ENCODE measurements at places on chromosomes 4 and X.

DNA sequence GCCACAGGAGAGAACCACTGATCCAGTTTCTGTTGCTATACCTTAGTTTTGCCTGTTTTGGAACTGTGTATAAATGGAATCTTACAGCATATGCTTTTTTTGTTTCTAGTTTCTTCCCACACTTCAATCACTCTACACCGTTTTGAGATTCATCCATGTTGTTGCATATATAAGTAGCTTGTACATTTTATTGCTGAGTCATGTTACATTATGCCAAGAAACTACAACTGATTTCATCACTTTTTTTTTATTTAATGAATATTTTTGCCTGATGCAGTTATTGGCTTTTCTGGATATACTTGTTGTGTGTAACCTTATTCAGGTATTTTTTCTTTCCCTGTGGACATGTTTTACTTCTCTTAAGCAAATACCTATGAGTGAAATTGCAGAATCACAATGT lies 1135.9 kb downstream of the RAPGEF2 start:
- no peak for DNase-seq
- H3K4me1 ChIP-seq, result no peaks in the 10 kb centered on the region
- H3K27me3 ChIP-seq, result no peaks in the 10 kb centered on the region
- no peaks in the 10 kb centered on the region for H3K36me3 ChIP-seq
- H3K4me3 ChIP-seq, result no peak overlapping the region
- no peak overlapping the region for H3K27ac ChIP-seq

GRCh38 chr4:85154591-85154990 lies 188.1 kb upstream of the WDFY3 start:
- H3K4me3 ChIP-seq, result no peak overlapping the region
- H3K36me3 ChIP-seq, result no peaks in the 10 kb centered on the region
- no peak overlapping the region for H3K27ac ChIP-seq
- H3K4me1 ChIP-seq, result no peaks in the 10 kb centered on the region
- H3K27me3 ChIP-seq, result no peaks in the 10 kb centered on the region

DNA sequence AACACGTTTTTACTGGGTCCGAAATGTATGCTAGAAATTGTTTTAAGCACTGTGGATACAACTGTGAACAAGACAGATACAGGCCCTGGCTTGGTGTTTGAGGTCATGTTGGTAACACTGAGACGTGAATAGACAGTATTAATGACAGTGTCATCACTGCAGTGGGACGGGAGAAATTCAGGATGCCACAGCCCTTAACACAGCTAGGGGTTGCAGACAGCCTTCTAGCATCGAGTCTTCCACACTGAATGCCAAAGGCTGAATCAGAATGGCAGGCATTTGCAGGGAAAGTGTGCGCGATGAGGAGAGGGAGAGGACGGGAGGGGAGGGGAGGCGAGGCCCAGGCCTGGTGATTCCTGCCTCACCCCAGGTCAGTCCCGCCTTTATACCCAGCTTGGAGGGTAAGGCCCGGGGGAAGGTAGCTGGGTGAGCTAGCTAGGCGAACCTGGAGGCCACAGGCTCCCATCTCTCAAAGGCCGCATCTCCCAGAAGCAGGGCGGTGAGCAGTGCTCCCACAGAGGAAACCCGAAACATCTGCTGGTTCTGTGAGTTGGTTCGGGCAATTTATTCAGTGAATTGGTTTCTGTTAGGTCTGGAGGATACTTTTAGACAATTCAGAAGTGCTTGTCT lies 44.1 kb upstream of the CLDN24 start:
- no peaks in the 10 kb centered on the region for H3K27me3 ChIP-seq
- no peaks in the 10 kb centered on the region for H3K36me3 ChIP-seq
- no peaks in the 10 kb centered on the region for H3K4me1 ChIP-seq
- no peak for DNase-seq
- no peak overlapping the region for H3K27ac ChIP-seq

DNA sequence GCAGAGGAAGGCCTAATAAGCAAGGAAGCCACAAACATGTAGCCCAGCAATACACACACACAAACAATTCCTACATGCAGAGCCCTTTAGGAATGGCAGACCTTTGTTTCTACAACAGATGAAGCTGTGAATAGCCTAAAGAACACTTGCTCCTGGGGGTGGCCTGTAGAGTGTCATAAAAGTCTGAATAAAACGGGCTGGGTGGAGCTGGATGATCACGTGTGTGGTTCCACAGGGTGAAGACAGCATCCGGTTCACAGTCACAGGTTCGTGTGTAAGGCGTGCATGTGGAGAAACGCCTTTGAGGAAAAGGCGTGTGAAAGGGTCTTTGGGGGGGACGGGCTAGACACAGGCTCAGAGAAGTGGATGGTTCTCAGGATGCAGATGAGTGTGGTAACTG lies 156.1 kb downstream of the AFAP1 start:
- no peaks in the 10 kb centered on the region for H3K4me1 ChIP-seq
- no peak overlapping the region for H3K4me3 ChIP-seq
- H3K36me3 ChIP-seq, result no peaks in the 10 kb centered on the region
- peak overlapping the region; percentile 42 for H3K27ac ChIP-seq
- DNase-seq, result no peak
- no peaks in the 10 kb centered on the region for H3K27me3 ChIP-seq

DNA sequence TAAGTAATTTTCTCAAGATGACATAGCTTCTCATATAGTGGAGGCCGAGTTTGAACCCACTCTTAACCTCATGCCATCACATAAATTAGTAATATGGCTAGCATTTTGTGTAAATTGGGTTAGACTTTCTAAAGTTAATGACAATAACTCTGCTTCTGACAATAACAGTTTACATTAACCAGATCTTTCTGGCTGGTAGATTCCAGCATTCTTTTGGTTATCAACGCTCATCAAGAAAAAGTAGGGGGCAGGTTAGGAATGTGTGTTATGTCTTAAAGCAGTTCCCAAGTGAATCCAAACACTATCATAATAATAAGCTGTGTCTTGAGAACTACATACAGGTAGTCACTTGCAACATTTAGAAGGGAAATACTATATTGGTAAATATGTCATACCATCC lies 162.5 kb downstream of the PRDM5 start:
- H3K4me3 ChIP-seq, result no peak overlapping the region
- no peaks in the 10 kb centered on the region for H3K36me3 ChIP-seq
- H3K27ac ChIP-seq, result no peak overlapping the region
- no peaks in the 10 kb centered on the region for H3K27me3 ChIP-seq

DNA sequence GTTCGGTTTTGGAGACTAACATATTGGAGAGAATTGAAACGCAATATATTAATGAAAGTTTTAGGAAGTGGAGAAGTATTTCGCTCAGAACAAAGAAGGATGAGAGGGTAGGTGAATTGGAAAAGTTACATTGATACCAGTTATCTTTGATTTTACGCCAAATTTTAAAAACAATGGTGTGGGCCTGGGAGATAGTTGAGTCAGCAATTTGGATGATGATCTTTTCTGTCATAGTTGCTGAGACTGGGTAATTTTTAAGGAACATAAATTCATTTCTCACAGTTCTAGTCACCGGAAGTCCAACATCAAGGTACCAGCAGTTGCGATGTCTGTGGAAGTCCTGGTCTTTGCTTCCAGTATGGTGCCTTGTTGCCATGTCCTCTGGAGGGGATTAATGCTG lies 644.8 kb upstream of the LCORL start:
- no peak overlapping the region for H3K27ac ChIP-seq
- H3K27me3 ChIP-seq, result no peaks in the 10 kb centered on the region
- H3K4me1 ChIP-seq, result no peaks in the 10 kb centered on the region
- H3K4me3 ChIP-seq, result no peak overlapping the region
- DNase-seq, result no peak

DNA sequence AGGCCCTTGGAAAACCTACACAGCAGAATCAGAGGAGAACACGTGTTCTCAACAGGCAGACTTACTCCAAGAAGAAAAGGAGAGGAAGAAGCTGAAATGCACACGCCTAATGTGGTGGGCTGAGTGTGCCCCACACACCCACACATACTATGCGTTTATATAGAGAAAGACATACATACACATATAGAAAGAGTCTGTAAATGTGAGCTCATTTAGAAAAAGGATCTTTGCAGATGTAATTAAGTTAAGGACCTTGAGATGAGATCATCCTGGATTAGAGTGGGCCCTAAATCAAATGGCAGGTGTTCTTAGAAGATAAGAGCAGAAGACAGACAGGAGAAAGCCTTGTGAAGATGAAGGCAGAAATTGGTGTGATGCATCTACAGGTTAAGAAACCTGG lies 87.2 kb upstream of the KLF3 start:
- H3K27me3 ChIP-seq, result no peaks in the 10 kb centered on the region
- no peak for DNase-seq
- no peak overlapping the region for H3K27ac ChIP-seq
- H3K36me3 ChIP-seq, result no peaks in the 10 kb centered on the region

- H3K36me3 ChIP-seq, result peaks cover 5% of the 10 kb centered on the region
- no peak overlapping the region for H3K4me3 ChIP-seq
- H3K27me3 ChIP-seq, result no peaks in the 10 kb centered on the region
- DNase-seq, result no peak
Measured at GRCh38 chr4:38612646-38613414, 51.2 kb upstream of the KLF3 start.

DNA sequence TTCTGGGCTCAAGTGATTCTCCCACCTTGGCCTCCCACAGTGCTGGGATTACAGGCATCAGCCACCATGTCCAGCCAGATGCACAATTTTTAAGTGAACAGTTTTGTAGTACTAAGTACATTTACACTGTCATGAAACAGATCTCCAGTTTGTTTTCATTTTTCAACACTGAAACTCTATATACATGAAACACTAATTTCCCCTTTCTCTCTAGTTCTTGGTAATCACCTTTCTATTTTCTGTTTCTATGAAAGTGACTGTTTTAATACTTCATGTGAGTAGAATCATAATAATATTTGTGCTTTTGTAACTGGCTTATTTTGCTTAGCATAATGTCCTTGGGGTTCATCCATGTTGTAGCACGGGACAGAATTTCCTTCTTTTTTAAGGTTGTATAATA lies 237.4 kb downstream of the CAMK2D start:
- peaks cover 6% of the 10 kb centered on the region for H3K4me1 ChIP-seq
- H3K4me3 ChIP-seq, result no peak overlapping the region
- H3K27ac ChIP-seq, result no peak overlapping the region
- H3K36me3 ChIP-seq, result no peaks in the 10 kb centered on the region
- no peak for DNase-seq

- no peaks in the 10 kb centered on the region for H3K4me1 ChIP-seq
- no peak overlapping the region for H3K4me3 ChIP-seq
- no peak overlapping the region for H3K27ac ChIP-seq
- H3K27me3 ChIP-seq, result peaks cover 30% of the 10 kb centered on the region
- no peaks in the 10 kb centered on the region for H3K36me3 ChIP-seq
- no peak for DNase-seq
Measured at GRCh38 chrX:136437774-136438173, 50.0 kb upstream of the BRS3 start.

All from Calu3 (cell line).